ENCODE measurements at places on chromosomes 2 and 18. TPM values are rescaled to one million over a fixed set of nuclear protein-coding genes. Genes with fewer than 3 reads are reported as not detected.
A peak's percentile ranks its signal among the peaks of the same experiment; 100 is the strongest.

DNA sequence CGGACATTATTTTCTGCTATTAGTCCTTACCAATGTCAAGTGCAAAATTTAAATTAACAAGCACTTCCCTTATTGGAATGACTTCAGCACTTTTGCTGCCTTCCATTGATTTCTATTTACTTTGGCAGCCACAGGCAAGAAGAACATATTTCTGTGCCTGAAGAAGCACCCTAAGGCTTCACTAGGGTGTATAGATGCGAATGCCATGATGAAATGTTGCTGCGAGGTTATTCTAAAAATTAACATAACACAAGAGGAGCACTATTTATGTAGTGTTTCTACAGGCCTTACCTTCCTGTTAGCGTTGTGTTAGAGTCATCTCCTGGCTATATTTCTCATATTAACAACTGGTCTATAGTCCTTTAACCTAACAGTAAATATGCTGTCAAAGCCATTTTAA, 365.0 kb upstream of the HNRNPA3 start:
- no peak overlapping the region for H3K4me3 ChIP-seq
- no peak for DNase-seq
- no peaks in the 10 kb centered on the region for H3K36me3 ChIP-seq
- peaks cover 16% of the 10 kb centered on the region for H3K4me1 ChIP-seq
- no peak overlapping the region for H3K27ac ChIP-seq
- H3K27me3 ChIP-seq: no peaks in the 10 kb centered on the region

DNA sequence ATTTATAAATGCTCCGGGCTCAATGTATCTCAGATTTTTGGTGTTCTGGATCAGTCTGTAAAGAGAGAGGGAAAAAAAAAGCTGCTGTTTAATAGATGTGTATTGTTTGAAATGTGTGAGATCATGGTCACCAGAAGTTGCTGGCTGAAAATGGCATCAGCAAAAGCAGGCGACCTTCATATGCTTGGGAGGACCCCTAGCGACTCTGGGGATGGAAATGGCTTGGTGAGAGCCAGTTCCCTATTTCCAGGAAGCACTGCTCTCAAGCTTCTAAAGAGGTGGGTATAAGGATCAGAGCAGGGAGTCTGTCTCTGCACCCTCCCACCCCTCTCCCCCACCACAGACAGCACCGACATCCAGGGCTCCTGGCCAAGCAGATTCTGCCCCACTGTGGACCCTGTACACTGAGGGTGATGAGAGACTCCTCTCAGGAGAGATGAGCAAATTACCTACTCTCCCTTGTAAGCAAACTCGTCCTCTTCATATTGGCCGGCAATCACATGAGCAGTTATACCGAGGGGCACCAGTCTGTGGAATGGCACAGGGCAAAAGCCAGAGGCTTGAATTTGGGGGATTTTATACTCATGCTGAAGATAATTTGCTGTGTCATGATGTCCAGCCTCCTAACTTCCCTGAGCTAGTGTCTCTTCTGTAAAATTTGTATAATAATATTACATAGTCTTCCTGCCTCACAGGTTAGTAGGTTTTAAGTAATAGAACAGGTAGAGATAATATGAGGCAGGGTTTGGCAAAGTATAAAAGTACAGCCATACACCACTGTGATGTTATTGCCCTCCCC, 29.6 kb downstream of the LHCGR start:
- no peak for DNase-seq
- no peak overlapping the region for H3K27ac ChIP-seq
- H3K27me3 ChIP-seq: peaks cover 5% of the 10 kb centered on the region
- H3K4me1 ChIP-seq: no peaks in the 10 kb centered on the region

- peaks cover 20% of the 10 kb centered on the region for H3K4me1 ChIP-seq
- no peak overlapping the region for H3K4me3 ChIP-seq
- H3K27me3 ChIP-seq: no peaks in the 10 kb centered on the region
- H3K27ac ChIP-seq: no peak overlapping the region
- peaks cover 12% of the 10 kb centered on the region for H3K36me3 ChIP-seq
Observed at GRCh38 chr18:3466045-3466444, 16.1 kb downstream of the TGIF1 start.

GRCh38 chr2:217797165-217797564, 205.6 kb downstream of the TNS1 start:
- DNase-seq: no peak
- H3K4me1 ChIP-seq: no peaks in the 10 kb centered on the region
- no peak overlapping the region for H3K4me3 ChIP-seq
- no peaks in the 10 kb centered on the region for H3K36me3 ChIP-seq
- H3K27me3 ChIP-seq: no peaks in the 10 kb centered on the region

GRCh38 chr2:71892896-71893295, 254.8 kb downstream of the CYP26B1 start:
- H3K27ac ChIP-seq: no peak overlapping the region
- no peak for DNase-seq
- H3K27me3 ChIP-seq: peaks cover 7% of the 10 kb centered on the region
- H3K4me3 ChIP-seq: no peak overlapping the region
- H3K4me1 ChIP-seq: no peaks in the 10 kb centered on the region
- H3K36me3 ChIP-seq: no peaks in the 10 kb centered on the region

GRCh38 chr2:174120346-174120745, 128.0 kb downstream of the OLA1 start:
- H3K36me3 ChIP-seq: peaks cover 13% of the 10 kb centered on the region
- H3K4me3 ChIP-seq: no peak overlapping the region
- peak; percentile 16 for DNase-seq
- H3K27me3 ChIP-seq: no peaks in the 10 kb centered on the region
- H3K4me1 ChIP-seq: peaks cover 4% of the 10 kb centered on the region
- H3K27ac ChIP-seq: no peak overlapping the region

DNA sequence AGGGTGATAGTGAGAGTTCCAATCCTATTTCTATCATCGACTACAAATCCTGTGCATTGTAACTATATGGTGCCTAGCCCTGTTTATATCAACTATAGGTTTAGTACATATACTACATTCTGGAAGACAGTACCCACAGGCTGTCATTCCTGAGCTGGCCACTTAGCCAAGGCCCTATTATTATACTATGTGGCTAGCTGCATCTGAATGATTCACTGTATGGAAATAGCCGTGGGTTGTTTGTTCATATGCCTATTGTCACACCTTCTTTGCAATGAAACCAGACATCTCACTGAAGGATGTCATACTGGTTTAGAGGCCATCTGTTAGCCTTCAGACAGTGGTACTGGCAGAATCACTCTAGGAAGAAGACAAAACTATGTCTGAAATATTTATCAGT, 62.3 kb upstream of the FSIP2 start:
- no peaks in the 10 kb centered on the region for H3K36me3 ChIP-seq
- no peak overlapping the region for H3K4me3 ChIP-seq
- H3K27ac ChIP-seq: no peak overlapping the region
- no peaks in the 10 kb centered on the region for H3K4me1 ChIP-seq
- DNase-seq: no peak

DNA sequence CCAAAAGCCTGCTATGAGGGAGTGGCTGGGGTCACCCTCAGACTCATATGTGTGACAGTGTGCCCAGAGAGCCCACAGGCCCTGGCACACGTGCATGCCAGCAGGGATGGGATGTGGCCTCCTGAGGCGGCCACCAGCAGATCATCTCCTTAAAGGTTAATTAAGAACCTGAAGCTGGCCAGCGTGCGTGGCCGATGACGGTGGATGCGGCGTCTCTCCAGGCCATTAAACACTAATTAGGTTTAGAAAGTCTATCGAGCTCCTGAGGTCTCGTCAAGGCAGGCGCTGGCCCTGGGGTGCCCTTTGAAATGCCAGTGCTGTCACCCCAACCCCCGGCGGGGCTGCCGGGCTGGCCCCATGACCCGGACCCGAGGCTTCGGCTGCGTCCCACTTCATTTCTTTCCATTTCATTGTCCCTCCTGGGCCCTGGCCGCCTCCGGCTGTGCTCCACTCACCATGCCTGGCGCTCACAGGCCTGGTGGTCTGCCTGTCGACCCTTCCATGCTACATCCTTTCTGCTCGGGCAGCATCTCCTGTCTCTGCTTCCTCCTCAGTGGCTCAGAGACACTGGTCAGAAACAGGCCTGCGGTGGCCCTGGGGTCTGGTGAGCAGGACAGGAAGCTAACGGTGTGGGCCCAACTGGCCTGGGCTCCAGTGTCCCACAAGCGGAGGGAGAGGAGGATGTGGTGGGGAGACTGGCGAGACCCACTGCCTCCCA, 228.9 kb downstream of the CELF4 start:
- no peaks in the 10 kb centered on the region for H3K4me1 ChIP-seq
- H3K27ac ChIP-seq: no peak overlapping the region
- H3K4me3 ChIP-seq: no peak overlapping the region
- no peaks in the 10 kb centered on the region for H3K36me3 ChIP-seq
- DNase-seq: no peak
- peaks cover 6% of the 10 kb centered on the region for H3K27me3 ChIP-seq

TNS1 gene
- total RNA-seq: 1.4 TPM

DTNA gene
- 0.58 TPM for total RNA-seq
